ENCODE measurements at places on chromosomes 13 and 19.

GRCh38 chr13:71597150-71597549, 269.9 kb downstream of the DACH1 start:
- no peak for DNase-seq

GRCh38 chr19:36152019-36152351, 262 bp downstream of the COX7A1 start:
- DNase-seq: no peak

GRCh38 chr13:111947026-111947810, 119.7 kb upstream of the SOX1 start:
- peak; percentile 62 for DNase-seq

- no peak for DNase-seq
Measured at GRCh38 chr19:37977992-37978391, 71.0 kb downstream of the SIPA1L3 start.

GRCh38 chr19:17125062-17125727, 49.6 kb downstream of the MYO9B start:
- no peak for DNase-seq

- no peak for DNase-seq
Measured at GRCh38 chr13:48902368-48902767, 73.3 kb upstream of the FNDC3A start.

DNA sequence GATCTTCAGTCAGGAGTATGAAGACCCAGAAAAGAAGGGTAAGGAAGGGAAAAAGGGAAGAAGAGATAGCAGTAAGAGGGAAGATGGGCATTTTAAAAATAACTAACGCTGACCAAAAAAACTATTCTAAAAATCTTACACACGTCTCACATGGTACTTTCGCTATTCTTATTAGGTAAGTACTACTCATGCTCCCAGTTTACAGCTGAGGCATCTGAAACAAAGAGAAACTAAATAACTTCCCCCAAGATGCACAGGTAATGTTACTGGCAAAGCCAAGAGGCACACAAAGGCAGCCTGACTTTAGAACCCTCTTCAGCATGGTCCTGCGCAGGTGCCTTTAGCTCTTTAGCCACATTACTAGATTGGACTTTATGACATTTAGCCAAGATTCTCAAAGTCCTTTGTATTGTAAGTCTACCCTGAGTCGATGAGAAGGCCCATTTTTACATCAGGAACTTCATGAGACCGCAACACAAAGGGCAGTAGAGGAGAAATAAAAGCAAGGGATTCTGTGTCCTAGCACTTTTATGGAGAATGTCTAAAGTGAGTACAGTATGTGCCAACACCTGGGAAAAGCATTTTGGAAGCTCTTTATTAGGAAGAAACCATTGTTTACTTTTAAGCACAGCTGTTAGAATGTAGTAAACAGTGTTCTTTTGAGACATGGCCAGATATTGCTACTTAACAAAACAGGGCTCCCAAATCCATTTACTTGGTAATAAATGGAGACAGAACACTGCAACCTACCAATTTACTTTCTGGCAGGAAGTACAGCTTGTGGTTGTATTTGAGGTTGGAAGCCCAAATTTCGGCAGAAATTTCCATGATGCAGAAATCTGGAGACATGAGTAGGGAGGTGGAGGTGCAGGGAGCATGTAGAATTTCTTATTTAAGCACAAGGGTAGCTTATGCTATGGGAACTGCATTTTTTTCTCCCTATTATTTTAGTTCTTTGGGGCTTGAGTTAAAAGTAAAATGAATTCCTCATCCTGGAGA, 250.7 kb downstream of the KCTD12 start:
- no peak for DNase-seq

DNA sequence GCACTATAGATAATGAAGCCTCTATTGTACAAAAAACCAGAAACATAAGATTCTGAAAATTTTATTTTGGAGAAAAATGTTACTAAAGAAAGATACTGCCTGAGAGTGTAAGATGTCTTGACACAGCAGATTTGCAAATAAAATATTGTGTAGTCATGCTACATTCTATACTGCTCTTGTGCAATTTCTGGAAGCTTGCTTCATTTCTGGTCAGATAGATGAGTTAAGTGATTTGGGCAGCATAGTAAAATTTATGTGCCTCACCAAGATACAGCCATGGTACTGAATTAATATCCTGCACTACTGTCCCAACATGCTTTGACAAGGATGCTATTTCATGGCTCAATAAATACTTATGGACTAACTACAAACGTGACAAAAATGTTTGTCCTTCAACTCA, 55.1 kb upstream of the STARD13 start:
- DNase-seq: no peak

DNA sequence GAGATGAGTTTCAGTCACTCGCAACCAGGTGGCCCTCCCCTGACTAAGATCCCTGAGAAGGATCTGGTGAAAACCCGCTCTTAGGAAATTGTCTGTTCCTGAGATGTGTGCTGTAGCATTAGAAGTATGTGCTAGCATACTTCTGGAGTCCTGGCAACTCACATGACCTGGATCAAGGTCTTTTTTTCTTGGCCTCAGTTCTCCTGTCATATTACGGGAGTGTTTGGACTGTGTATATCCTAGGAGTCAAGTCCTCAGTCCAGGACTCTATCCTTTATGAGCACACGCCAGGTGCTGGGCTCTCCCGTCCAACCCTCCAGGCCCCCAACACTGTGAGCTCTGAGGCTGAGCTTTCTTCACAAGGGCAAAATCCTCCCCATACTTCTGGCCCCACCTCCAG, 156.4 kb downstream of the UQCRFS1 start:
- DNase-seq: no peak

DNA sequence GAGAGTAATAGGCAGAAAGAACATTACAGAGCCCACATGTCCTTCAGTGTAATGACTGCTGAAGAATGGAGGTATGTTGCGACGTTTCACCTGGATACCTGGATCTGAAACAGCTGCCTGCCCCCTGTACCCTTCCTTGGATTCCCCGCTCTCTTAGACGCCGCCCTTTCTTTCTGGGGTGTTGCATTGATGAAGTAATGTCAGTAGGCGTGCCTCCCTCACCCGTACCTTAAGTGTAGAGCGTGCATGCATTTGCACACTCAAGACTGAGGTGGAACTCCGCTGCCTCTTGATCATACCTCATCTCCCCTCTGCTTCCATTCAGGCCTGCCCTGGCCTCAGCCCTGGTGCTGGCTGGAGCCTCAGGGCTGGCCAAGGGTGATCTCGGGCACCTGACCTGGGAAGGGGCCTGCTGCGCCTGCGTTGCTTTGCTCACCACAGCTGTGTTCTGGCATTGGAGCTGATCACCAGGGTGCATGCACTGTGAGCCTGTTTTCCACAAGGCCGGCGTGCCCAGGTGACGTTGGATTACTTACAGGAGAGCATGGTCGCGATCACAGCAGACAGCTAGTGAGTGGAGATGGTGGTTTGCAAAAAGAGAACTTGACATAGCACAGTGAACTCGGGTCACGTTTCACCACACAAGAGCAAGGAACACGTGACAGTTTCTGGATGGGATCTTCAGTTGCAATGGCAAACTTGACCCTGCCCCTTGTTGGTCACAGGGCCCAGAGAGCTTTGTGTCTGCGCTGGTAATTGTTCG, 99.0 kb downstream of the ARHGEF7 start:
- peak; percentile 89 for DNase-seq

- no peak for DNase-seq
Measured at GRCh38 chr13:80469853-80470381, 129.0 kb upstream of the SPRY2 start.

GRCh38 chr13:28734906-28735305, 16.1 kb upstream of the SLC46A3 start:
- DNase-seq: no peak
